ENCODE measurements at places on chromosomes 12 and 14.

DNA sequence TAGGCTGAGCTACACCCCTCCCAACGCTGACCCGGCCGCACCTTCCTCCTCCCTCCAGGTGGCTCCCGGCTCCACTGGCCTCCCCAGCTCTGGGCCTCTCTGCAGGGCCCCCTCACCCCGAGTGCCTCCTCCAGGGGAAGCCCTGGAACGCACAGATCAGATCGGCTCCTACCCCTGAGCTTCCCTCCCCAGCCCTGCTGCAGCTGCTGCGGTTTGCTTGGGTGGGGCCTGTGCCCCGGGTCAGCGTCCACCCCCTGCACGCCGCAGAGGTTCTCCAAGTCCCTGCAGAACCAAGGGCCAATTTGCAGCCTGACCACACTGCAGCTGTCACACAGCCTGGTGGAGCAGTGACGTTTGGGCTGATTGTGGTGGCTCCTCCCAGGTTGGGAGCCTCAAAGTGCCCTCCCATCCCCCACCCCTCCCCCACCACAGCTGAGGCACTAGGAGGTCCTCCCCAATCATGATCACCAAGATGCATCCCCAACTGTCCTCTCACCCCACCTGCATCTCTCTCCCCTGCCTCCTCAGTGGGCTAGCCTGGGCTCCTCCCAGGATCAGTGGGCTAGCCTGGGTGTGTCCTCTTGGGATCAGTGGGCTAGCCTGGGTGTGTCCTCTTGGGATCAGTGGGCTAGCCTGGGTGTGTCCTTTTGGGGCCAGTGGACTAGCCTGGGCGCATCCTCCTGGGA is 12.8 kb upstream of the FBRSL1 start:
- no peak for DNase-seq

DNA sequence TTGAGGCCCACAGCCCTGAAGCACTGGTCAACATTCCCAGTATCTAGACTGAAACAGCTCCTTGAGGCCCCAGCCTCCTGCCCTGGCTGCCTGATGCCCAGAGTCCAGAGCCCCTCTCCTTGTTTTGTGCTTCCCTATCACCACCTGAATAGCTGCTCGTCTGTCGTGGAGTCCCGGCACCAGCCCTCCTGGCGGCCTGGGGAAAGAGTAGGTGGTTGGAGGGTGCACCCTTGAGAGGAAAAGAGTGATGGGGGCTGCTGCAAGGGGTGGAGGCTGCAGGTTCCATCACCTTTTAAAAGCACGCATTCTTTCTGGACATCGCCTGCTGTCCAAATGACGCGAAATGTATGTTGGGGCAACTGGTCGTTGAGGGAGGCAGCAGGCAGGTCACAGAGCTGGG is 3.2 kb downstream of the RABGGTA start:
- no peak for DNase-seq

DNA sequence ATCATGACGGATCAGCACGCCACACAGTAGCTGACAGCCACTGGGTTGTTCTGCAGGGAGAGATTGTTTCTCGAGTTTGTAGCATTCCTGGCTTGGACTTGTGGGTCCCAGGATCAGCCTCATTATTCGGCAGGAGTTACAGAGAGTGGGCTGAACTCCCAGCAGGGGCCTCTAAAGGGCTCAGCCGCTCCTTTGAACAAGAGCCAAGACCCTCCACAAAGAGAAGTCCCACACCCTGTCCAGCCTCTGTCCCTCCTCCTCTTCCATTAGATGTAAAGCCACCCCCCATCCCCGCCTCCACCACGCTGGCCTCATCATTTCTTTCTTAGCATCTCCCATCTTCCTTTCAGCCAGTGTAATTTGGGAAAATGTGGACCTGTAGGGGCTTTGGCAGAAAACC is 96.7 kb upstream of the HSPB8 start:
- no peak for DNase-seq

DNA sequence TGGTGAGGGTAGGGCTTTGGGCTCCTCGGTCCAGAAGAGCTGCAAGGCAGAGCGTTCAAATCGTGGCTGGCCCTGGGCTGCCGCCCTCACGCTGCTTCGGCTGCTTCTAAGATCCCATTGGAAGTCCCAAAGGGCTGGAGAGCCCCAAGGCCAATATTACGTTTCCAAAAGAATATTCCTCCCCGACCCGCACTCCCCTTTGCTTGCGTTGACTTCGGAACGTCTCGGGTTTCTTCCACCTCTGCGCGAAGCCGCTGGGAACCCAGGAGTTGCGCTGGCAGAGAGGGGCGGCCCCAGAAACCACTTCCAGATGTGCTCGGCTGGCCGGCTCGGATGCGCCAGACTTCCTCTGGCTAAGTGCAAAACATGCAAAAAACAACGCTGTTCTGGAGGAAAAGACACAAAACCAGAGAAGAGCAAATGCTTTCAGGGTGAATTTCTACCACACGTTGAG is at the start of gene GLT8D2:
Gene GLT8D2 (minus strand): TSS at position 285 of the 454 bp plus-strand sequence. CDS start 30,539 bp downstream, outside the sequence.
- DNase-seq, result no peak

- no peak for DNase-seq
These were observed 39.9 kb downstream of the LTBP2 start for GRCh38 chr14:74571901-74572725.

DNA sequence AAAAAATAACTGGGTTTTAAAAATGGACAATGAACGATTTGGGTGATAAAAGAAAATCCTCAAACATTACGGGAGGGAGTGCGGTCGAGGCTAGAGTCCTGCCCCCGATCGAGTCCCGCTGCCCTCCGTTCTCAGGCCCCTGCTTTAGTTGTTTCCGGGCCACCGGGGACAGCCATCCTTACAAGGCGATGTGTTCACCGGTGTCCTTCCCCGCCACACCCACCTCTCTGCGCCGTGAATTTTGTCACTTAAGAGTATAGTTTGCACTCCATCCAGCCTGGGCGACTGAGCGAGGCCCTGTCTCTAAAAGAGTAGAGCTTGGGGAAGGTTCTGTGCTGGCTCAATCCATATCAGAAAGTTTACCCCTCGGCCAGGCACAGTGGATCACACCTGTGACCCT is 2.9 kb downstream of the ULK1 start:
- no peak for DNase-seq

- DNase-seq, result peak; percentile 77
These were observed at the start of gene RNF10 for GRCh38 chr12:120534203-120534702. RNF10 (plus strand) TSS chr12:120534356; CDS start chr12:120534812, 456 bp downstream.

DNA sequence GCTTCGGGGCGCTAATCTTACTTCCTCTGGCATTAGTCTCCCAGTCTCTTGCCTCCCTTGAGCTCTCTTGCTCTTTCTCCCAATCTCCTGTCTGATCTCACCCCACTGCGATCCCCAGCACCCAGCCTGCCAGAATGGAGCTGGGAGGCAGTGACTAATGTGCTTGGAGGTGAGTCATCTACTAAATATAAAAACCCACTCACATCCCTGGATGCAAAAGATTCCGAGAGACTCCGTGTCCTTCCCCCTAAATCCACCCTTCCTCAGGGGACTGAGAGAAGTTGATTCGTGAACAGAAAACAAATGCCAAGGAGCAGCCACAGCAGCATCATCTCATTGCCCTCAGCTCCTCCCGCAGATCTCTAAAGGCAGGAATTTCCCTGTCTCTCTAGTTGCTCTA is 45.7 kb upstream of the KCNA5 start:
- DNase-seq, result no peak

DNA sequence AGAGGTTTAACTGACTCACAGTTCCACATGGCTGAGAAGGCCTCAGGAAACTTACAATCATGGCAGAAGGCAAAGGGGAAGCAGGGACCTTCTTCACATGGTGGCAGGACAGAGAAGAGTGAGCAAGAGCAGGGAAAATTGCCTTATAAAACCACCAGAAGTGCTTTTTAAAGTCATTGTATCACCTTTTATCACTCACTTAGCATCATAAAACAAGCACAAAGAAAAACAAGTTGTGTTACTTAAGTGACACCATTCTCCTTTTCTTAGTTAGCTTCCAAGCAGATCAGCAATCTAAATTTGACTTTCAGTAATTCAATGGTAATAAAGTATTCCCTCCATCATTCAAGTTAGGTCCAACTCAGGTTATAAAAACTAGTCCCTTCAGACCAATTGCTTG is 28.5 kb downstream of the OSBPL8 start:
- no peak for DNase-seq

DNA sequence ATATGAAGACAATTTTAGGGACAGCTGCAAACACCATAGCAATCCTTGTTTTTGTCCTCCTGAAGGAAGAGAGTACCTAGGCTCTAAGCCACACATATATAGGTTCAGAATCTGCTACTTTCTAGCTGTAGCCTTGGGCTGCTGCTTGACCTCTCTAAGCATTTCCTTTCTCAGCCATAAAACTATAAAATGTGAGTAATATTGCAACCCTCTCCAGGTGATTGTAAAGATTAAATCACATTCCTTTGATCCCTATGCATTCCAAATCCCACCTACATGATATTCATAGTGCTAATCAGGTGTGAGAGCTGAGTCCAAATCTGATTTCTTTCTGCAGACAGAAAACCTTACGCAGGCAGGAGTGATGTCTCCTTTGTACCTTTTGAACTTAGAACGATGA is 913.5 kb downstream of the VRK1 start:
- no peak for DNase-seq

DNA sequence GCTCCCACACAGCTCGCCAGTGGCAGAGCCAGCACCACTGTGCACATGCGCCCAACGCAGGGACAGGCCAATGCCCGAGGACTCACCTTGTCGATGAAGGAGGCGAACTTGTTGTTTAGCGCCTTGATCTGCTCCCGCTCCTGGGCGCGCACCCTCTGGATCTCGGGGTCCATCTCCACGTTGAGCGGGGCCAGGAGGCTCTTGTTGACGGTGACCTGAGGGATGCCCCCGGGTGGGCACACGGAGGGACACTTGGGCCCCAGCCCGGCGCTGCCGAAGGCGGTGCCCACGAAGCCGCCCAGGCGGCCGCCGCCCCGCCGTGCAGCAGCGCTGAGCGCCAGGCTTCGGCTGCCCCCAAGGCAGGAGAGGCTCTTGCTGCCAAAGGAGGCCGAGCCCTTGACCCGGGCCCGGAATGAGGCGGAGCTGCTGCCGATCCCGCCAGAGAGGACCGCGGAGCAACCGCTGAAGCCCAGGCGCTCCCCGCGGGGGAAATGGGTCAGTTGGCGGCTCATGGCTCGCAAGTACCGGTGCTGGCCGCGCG is at the start of gene KRT72:
Gene KRT72 (minus strand): TSS at position 523 of the 541 bp plus-strand sequence. CDS start 11 bp downstream, at position 512.
- DNase-seq, result no peak

DNA sequence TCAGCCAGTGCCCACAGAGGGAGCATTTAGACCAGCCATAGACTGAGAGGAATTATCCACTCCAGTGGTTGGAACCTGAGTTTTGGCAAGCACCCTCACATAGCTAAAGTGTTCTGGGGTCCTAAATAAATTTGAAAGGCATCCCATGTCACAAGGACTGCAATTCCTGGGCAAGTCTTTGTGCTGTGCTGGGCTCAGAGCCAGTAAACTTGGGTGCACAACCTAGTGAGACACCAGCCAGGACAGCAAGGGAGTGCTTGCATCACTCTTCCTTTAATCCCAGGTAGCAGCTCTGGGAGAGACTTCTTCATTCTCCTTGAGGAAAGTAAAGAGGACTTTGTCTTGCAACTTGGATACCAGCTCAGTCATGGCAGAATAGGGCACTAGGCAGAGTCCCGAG is 142.0 kb upstream of the FSCB start:
- DNase-seq, result no peak

DNA sequence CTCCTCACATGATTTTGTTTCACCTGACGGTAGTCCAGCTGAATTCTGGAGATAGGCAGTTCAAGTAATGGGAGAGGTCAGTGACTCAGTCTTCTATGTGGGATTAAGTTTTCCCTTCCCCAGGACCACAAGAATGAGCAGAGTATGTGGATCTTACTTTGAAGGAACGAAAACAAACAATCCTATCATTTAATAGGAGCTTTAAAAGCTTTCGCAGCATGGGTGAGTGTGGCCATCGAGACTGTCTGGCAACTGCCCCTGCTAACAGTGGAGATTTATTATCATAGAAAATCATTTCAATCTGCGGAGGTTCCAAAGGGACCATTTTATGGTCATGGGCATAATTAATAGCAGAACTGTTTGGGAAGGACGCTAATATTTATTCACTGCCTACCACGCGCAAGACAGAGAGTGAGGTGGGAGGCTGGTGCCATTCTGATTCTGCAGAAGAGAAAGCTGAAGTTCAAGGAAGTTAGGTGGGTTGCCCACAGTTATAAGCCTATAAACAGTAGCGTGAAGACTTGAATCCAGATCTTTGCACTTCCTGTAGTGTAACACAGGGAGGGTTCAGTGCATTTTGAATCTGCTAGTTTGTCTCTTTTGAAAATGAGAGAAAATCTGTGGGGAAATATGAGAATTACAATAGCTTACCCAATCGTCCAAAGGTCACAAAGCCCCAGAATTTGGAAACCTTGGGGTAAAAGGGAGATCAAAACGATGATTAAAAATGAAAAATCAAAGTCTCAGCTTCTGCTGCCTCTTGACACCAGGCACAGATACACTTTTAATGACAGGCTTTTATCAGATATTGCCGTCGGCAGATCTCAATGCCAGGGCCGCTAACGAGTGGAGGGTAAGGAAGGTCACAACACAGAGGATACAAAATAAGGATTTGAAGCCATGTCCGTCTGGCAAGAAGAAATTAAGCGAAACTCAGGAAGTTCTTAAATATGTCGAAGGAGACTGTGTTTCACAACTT is 209.6 kb downstream of the CRADD start:
- no peak for DNase-seq

DNA sequence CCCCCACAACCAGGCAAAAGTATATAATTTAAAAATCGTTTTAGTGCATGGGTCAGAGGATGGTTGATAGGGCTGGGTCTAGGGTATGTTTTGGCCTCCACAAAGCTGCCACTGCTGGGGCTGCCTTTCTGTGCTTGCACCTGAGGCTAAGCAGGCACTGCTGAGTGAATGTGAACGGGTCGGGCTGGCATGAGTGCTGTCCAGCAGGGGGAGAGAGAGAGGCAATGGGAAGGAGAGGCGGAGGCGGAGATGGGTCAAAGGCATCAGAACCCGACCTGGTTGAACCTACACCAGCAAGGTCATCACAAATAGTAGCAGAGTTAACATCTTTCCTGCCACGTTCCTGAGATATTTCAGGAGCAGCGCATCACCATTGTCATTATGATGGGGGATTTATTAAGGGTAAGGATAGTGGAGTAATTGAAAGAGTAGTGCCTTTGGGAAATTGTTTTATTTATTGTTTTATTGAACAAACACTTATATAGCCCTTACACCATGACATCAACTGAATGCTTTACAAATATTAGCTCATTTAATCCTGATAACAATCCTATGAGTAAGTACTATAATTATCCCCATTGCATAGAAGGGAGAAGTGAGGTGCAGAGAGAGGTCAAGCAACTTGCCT is 5.8 kb upstream of the NRXN3 start:
- DNase-seq, result no peak

- no peak for DNase-seq
These were observed 5.2 kb downstream of the GPX2 start for GRCh38 chr14:64937171-64937820.

GRCh38 chr12:89279499-89279898 is 72.8 kb downstream of the DUSP6 start:
- no peak for DNase-seq

Measured in T-helper 2 cell (primary cell).